ENCODE measurements at places on chromosomes 16 and 17.

DNA sequence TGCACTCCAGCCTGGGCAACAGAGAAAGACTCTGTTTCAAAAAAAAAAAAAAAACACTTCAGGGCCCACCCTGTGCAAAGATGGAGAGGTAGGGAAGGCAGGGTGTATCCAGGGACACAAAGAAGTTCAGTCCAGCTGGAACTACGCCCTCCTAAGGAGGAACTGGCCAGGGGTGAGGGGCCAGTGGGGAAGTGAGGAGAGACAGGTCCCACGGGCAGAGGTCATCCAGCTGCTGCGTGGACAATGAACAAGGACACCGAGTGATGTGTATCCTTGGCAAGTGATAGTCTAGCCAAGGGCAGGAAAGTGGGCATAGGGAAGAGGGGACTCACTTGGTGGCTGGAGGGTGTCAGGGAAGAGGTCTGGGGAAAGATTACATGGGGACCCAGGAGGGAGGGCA is 9.4 kb upstream of the RIPOR1 start:
- DNase-seq = no peak

GRCh38 chr16:65069766-65070165 is 52.1 kb downstream of the CDH11 start:
- no peak for DNase-seq

- no peak for DNase-seq
Observed at GRCh38 chr16:88903267-88903666, 36.8 kb upstream of the PABPN1L start.

- peak; percentile 21 for DNase-seq
Observed at GRCh38 chr16:19068237-19068815, 912 bp downstream of the COQ7 start.

DNA sequence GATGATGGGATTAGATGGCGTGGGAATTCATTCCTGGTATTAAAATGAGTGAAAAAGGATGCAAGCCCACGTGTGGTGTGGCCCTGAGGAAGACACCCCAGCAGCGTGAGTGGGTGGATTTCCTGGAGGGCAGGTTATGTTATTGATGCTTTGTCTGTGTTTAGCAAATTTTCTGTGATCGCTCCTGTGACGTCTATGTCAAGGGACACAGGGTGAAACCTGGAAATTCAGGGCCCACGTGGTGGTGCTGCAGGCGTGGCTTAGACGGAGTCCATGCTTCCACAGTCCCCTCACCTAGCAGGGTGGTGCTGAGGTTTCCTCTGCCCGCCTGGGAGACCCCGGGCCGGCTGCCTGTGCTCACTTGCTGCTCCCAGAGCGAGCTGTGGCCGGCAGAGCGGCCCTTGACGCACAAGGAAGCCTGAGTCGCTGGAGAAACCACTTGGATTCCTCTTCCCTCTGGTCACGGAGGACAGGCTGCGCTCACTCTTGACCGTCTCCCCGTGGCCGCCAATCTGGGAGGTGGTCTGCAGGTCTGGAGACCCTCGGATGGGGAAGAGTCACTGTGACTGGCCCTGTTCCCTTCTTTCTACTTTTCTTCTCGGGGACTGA is 23.4 kb downstream of the BAIAP2 start:
- no peak for DNase-seq

GRCh38 chr17:2023692-2024571 is 1.2 kb downstream of the RTN4RL1 start:
- peak; percentile 78 for DNase-seq

DNA sequence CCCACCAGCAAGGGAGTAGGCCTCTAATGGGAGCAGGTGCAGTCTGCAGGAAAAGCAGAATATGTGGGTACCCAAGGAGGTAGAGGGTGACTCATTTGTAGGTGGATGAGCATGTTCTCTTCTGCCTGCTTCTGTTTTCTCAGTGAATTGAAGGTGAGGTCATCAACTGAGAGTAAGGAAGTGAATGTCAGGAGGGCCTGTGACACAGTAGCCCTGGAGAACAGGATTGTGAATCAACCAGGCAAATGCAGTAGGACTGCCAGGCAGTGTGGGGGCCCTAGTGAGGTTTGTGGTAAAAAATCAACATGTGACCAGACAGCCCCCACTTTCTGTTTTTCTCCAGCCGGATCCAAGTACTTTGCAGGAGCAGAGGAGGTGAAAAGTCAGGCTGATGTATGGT is 150.5 kb upstream of the SOX9 start:
- DNase-seq = no peak

GRCh38 chr16:66287926-66288325 is 78.6 kb upstream of the CDH5 start:
- DNase-seq = no peak

Measured in right kidney (tissue), 9 donors.